ENCODE measurements at places on chromosomes 16 and 17.

DNA sequence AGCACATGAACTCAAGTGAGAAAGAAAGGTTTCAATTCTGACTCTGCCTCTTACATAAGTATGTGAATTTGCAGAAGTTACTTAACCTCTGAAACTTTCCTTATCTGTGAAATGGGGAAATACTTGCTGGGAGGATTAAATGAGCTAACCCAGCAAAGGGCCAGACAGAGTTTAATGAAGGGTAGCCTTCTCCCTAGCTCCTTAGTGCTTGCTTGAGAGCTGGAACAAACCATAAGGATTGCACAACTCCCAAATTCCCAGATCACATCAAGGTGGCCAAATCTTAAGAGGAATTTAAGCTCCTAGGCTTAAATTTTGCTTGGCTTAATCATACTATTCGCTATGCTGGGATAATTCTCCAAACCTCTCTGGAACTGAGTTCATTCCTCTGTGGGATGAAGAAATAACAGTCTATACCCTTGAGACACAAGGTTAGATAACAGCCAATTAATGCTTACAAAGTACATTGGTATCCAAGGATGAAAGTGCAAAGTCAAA is 11.8 kb upstream of the WSB1 start:
- peaks cover 9% of the 10 kb centered on the region for H3K4me1 ChIP-seq
- H3K36me3 ChIP-seq, result no peaks in the 10 kb centered on the region
- no peak overlapping the region for H3K27ac ChIP-seq
- H3K4me3 ChIP-seq, result no peak overlapping the region
- no peak for DNase-seq

DNA sequence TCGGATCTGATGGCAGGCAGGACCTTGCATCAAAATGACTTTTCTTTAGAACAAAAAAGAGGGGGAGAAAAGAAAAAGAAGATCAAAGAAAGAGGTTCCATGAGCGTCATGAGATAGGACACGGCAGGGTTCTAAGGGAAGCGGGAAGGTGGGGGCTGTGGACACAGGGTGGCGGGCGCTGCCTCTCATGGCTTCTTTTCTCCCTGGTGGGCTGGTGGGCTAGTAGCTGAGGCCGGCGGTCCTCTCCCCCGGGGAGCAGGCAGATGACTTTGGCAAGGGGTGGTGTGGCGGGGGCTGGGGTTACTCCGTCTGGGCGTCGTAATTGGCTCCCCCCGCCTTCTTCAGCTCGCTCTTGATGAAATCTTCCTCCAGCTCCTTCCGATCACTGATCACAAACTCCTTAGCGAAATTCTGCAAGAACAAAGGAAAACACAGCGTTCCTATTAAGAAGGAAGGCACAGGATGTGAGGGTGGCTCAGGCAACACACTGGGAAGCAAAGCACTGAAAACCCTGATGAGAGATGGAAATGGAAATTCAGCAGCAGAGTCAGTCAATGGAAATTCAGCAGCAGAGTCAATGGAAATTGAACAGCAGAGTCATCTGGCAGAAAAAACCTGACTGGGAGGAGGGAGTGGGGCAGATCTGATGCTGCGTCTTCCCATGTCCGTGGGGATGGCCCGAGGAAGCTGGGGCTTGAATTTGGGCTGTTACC is 51.2 kb downstream of the COTL1 start:
- H3K4me3 ChIP-seq, result no peak overlapping the region

DNA sequence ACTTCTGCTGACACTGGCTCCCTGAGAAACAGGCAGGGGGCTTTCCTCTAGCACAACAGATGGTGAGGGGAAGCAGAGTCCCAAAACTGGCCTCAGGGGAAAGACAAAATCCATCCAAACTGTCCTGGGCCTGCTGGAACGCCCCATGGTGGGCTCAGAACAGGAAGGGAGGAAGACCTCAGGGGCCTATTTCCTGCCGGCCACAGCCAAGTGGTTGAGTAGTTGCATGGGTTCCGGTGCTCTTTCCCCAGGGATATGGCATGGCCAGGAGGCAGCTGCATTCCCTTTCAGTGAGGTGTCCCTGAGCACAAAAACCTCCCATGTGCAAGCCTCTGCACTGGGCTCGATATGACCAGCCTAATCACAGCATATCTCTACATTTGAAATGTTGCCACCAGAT is 303.0 kb upstream of the IRX5 start:
- peaks cover 3% of the 10 kb centered on the region for H3K27me3 ChIP-seq
- no peak overlapping the region for H3K4me3 ChIP-seq
- no peak for DNase-seq
- no peak overlapping the region for H3K27ac ChIP-seq
- peaks cover 12% of the 10 kb centered on the region for H3K4me1 ChIP-seq

DNA sequence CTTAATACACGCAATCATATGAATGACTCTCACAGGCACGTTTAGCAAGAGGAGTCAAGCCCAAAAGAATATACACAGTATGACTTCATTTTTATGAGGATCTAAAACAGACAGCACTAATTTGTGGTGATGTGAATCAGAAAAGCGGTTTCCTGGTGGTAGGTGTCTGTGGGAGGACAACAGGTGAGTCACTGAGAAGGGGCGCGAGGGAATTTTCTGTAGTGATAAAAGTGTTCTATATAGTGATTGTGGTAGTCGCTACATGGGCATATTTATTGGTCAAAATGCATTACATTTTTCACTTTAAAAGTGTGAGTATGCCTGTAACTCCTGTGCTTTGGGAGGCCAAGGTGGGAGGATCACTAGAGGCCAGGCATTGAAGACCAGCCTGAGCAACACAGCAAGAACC is 7.6 kb upstream of the TNRC6A start:
- no peak overlapping the region for H3K27ac ChIP-seq
- H3K36me3 ChIP-seq, result no peaks in the 10 kb centered on the region
- H3K27me3 ChIP-seq, result no peaks in the 10 kb centered on the region
- H3K4me1 ChIP-seq, result no peaks in the 10 kb centered on the region
- no peak overlapping the region for H3K4me3 ChIP-seq
- DNase-seq, result no peak

- no peaks in the 10 kb centered on the region for H3K36me3 ChIP-seq
- no peaks in the 10 kb centered on the region for H3K4me1 ChIP-seq
- no peak overlapping the region for H3K27ac ChIP-seq
- no peaks in the 10 kb centered on the region for H3K27me3 ChIP-seq
Observed at GRCh38 chr17:1286379-1287106, 7.1 kb downstream of the TRARG1 start.

DNA sequence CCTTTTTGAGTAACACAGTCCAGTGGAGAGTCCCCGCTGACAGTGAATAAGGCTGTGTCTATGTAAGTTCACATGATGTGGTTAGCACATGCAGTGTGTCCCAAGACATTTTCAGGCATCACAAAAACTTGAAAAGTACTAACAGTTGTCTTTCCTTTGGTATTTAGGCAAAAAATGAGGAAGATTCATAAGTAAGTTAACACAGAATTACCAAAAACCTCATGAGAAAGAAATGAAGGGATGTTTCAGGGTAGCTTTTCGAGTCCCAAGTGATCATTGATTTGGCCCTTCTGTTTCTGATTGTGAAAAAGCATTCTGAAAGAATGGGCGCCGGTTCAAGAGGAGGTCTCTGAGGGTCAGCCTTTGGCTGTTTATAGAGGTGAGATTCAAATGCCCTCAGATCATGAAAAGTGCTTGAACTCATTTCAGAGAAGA is 529 bp upstream of the ASPA start:
- H3K36me3 ChIP-seq, result no peaks in the 10 kb centered on the region
- H3K27ac ChIP-seq, result no peak overlapping the region
- H3K4me1 ChIP-seq, result peaks cover 16% of the 10 kb centered on the region
- no peak overlapping the region for H3K4me3 ChIP-seq
- DNase-seq, result no peak

GRCh38 chr17:81193051-81193410 is 27.0 kb upstream of the AATK start:
- H3K27ac ChIP-seq, result no peak overlapping the region
- H3K27me3 ChIP-seq, result no peaks in the 10 kb centered on the region
- H3K4me3 ChIP-seq, result no peak overlapping the region
- no peaks in the 10 kb centered on the region for H3K4me1 ChIP-seq

DNA sequence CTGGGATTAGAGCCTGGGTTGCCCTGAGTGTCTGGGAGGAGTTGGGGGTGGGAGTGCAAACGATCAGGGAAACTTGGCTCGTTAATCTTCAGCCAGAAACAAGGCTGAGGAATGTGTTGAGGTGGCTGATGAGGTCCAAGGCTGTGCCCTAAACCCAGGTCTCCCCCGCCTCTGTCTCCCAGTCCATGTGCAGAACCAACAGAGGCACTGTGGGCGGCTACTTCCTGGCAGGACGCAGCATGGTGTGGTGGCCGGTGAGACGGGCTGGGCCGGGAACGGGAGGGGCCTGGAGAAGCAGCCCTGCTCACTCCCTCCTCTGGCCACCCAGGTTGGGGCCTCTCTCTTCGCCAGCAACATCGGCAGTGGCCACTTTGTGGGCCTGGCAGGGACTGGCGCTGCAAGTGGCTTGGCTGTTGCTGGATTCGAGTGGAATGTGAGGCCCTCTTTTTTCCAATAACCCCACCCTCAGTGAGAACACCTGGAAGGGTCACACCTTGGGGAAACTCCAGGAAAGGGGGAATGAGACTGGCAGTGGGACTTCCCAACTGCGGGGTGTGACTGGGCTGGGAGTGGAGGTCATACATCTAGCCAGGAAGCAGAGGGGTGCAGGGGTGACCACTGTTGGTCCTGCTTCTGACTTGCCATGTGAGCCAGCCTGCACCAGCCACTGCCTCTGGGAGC is 1.7 kb downstream of the SLC5A2 start:
- H3K36me3 ChIP-seq, result no peaks in the 10 kb centered on the region
- peaks cover 28% of the 10 kb centered on the region for H3K4me1 ChIP-seq
- H3K4me3 ChIP-seq, result no peak overlapping the region
- DNase-seq, result peak; percentile 64

DNA sequence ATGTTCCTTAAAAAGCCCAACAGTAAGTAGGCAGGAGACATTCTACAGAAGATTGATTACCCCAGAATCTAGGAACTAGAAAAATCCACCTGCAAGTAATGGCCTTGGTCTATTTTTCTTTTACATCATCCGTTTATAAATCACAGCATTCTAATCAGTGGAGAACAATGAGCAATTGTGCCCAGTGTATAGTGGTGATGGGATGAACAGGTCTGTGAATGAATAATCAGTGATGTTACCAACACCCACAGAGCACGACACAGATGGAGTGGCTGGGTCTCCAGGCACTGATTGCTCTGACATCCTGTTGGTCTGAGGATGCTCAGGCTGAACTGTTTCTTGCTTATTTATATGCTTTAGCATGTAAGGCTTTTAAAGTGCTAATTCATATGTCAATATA is 1251.2 kb upstream of the CDH8 start:
- no peak overlapping the region for H3K27ac ChIP-seq
- no peak for DNase-seq
- no peaks in the 10 kb centered on the region for H3K4me1 ChIP-seq
- no peaks in the 10 kb centered on the region for H3K27me3 ChIP-seq

DNA sequence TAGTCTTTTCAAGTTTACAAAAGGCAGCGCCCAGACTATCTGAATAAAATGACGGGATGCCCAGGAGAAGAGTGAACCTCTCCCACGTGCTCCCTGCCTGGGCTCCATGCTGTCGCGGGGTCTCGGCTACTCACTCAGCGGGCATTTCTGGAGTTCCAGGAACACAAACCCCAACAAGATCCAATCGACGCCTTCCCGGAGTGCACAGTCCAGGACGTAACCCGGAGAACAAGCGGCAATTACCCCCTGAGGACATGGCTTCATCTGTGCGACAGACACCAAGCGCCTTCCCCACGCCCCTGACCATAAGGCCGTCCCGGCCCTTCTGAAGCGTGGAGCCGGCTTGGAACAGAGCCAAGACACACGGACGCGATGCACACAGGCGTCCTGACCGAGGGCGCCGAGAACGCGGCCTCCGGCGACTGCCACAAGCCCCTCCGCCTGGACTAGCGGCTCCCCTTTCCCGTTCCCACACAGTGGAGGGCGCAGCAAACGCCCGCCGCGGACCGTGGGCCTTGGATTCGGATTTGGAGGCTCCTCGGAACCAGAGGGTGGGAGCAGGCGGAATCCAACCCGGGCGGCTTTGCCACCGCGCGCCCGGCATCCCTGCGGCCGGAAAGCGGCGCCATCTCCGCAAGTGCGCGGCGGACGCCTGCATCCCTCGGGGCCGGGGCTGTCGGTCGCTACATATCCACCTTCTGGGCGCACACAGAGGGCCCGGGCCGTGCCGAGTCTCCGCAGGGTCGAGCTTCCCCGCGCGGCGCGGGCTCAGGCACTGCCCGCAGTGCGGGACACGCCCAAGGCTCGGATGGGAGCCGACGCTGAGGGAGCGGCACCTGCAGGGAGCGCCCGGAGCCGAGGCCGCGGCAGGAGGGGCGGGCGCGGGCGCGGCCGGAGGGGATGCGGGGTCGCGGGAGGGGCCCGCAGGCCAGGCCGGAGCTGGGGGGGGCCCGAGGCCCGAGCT is 725 bp downstream of the ABCA3 start:
- peak; percentile 61 for DNase-seq
- no peaks in the 10 kb centered on the region for H3K36me3 ChIP-seq
- H3K4me1 ChIP-seq, result peaks cover 16% of the 10 kb centered on the region
- H3K4me3 ChIP-seq, result peak overlapping the region; percentile 81
- H3K27ac ChIP-seq, result peak overlapping the region; percentile 39

DNA sequence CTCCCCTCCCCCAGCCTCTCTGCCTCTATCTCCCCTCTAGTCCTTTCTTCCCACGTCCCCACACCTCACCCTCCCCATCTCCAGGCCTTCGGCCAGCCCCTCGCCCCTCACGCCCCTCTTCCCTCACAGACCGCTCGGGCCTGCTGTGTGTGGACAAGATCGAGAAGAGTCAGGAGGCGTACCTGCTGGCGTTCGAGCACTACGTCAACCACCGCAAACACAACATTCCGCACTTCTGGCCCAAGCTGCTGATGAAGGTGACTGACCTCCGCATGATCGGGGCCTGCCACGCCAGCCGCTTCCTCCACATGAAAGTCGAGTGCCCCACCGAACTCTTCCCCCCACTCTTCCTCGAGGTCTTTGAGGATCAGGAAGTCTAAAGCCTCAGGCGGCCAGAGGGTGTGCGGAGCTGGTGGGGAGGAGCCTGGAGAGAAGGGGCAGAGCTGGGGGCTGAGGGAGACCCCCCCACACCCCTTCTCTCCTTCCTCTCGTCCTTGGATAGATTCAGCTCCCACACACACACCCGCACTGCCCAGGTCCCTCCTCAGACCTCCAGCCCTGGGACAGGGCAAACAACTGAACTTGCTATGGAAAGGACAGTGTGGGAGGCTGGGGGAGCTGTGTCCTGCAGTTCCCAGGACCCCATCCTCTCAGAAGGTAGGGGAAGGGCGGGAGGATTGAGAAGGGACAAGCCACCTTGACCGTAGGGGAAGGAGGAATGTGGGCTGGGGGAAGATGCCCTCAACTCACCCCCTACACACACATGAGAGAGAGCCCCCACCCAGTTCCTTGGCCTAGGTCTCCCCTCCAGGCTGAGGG is 11.1 kb downstream of the NR1D1 start:
- peaks cover 26% of the 10 kb centered on the region for H3K36me3 ChIP-seq
- H3K27ac ChIP-seq, result no peak overlapping the region
- no peaks in the 10 kb centered on the region for H3K27me3 ChIP-seq
- DNase-seq, result no peak

- H3K36me3 ChIP-seq, result no peaks in the 10 kb centered on the region
- no peaks in the 10 kb centered on the region for H3K4me1 ChIP-seq
- no peak overlapping the region for H3K4me3 ChIP-seq
Observed at GRCh38 chr17:83190004-83190385, 110.6 kb downstream of the METRNL start.

Measured in body of pancreas (tissue), 4 donors.